ENCODE measurements at places on chromosomes 7 and 10.

DNA sequence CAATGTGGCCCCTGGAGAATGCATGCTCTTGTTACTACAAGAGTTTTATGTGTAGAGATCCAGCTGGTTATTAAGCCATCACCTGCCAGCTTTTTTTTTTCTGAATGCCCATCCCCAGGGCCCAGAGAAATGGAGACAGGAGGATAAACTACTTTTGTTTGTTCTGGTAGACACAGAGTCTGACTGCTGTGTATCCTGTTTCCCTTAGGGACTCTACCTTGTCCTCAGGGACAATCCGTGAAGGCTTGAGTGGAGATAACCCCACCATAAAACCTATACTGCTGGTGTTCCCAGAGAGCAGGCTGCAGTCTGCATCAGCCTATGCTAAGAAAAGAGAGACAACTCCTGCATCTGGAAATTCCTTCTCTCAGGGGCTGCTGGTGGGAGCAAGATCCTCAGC is at the start of gene OR2A5:
Gene OR2A5, plus strand, starts transcription at position 301 of the 400 bp plus-strand sequence. CDS start 1,454 bp downstream, outside the sequence.
- DNase-seq, result no peak

- no peak for DNase-seq
These were observed 126.2 kb downstream of the CCNY start for GRCh38 chr10:35462491-35462934.

- DNase-seq, result no peak
These were observed 97.5 kb downstream of the RPS24 start for GRCh38 chr10:78130966-78131710.

- DNase-seq, result no peak
These were observed 68.2 kb upstream of the RPA3 start for GRCh38 chr7:7786595-7786994.

- DNase-seq, result no peak
These were observed 79.5 kb downstream of the DIP2C start for GRCh38 chr10:609868-610545.

- DNase-seq, result no peak
These were observed 50.4 kb upstream of the NFE2L3 start for GRCh38 chr7:26101361-26102151.

- DNase-seq, result no peak
These were observed 141.8 kb downstream of the CTTNBP2 start for GRCh38 chr7:117731455-117731854.

DNA sequence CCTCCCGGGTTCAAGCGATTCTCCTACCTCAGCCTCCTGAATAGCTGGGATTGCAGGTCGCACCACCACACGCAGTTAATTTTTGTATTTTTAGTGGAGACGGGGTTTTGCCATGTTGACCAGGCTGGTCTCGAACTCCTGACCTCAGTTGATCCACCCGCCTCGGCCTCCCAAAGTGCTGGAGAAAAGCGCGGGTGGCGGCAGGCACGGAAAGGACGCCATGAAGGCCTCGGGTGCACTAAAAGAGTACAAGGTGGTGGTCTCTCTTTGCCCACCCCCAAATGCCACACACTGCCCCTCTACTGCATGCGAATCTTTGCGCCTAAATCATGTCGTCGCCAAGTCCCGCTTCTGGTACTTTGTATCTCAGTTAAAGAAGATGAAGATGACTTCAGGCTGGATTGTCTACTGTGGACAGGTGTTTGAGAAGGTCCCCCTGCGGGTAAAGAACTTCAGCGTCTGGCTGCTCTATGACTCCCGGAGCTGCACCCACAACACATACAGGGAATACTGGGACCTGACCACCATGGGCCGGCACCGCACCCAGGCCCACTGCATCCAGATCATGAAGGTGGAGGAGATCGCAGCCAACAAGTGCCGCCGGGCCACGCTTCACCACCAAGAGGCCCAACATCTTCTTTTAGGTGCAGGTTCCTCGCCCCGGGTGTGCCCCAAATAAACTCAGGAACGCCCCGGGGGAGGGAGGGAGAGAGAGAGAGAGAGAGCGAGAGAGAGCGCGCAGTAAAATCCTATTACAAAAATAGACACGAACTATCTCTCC is 161.7 kb downstream of the HECW1 start:
- DNase-seq, result no peak
